ENCODE measurements at places on chromosomes 12 and 14.

DNA sequence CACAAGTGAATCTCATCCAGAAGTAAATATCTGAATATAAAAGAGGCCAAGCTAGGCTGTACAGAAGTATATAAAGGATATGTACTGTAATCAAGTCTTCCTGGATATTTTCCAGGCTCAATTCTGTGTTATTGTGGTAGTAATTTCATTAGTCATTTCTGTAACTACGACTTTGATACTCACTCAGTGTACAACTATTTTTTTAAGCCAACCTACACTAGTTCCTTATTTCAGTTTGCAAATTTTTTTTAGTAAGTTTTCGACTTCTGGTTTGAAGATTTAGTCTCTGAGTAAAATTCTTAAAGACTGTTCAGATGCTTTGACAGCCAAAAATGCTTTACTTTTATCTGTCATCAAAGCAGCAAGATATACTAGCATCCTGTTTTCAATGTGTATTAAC is 130.8 kb downstream of the CAPZA3 start:
- DNase-seq: no peak

DNA sequence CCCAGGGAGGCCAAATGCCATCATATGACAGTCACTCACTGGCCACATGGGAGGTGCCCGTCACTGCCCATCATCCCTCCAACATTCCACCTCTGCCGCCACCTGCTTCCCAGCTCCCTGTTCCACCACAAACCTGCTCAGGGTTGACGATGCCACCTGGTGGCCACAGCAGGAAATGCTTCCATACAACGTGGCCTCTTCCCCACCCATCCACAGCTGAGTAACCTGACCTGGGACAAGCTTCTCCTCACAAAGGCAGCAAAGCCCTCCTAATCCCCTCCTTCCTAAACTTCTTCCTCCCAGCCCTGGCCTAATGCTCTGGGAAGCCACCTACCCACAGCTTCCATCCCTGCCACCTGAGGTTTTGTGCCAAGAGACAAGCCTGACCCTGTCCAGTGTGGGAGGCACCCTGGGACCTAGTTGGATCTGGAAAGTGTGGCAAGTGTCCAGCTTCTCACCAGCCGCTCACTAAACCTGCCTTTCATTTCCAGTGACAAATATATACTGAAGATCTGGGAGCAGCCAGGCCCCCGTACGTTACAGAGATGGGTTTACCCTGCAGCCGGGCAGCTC is 4.3 kb downstream of the DEGS2 start:
- DNase-seq: peak; percentile 12

DNA sequence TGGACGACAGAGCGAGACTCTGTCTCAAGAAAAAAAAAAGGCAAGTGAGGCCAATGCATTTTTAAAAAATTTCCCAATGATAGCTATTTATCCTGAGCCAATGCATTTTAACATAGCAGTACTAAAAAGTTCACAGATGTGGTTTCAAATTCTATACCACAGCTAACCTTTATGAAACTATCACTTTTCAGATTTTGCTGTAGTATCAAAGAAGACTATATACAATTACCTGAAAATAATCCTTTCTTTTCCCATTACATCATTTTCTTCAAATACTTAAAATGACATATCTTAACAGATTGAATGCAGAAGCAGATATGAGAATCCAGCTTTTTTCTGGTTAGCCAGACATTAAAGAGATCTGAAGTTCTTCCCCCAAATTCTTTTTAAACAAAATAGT is 13.2 kb downstream of the ATF7 start:
- DNase-seq: no peak

DNA sequence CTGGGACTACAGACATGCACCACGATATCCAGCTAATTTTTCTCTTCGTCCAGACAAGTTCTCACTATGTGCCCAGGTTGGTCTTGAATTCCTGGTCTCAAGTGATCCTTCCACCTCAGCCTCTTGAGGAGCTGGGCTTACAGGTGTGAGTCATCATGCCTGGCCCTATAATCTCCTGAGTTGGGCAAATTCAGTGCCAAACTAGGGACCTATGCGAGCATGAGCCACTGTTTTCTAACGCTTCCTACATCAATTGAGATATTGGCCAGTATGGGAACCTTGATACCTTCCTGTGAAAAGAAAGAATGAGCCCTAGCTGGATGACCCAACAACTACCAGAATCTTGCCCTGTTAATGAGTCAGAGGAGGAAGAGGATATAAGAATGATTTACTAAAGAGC is 585.2 kb downstream of the C12orf50 start:
- DNase-seq: peak; percentile 67

DNA sequence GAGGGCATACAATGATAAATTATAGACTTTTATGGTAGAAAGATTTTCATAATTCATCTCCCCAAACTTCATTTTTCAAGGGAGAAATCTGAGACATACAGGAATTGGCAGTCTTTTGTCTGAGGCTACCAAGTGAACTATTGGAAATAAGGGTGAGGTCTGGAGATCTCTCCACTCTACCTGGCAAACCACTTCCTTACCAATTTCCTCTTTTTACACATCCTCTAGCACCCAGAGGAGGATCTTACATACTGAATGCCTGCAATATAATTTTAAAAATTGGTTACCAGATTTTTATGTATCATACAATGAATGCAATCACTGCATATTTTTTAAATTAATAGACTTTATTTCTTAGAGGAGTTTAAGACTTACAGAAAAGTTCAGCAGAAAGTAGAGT is 6.6 kb downstream of the PDE6H start:
- no peak for DNase-seq

- DNase-seq: peak; percentile 56
Observed at GRCh38 chr12:52217223-52217622, 15.8 kb upstream of the KRT7 start.

GRCh38 chr14:76640923-76641395 is 120.3 kb upstream of the VASH1 start:
- DNase-seq: no peak

GRCh38 chr12:113230315-113231234 is 9.3 kb downstream of the TPCN1 start:
- peak; percentile 19 for DNase-seq

DNA sequence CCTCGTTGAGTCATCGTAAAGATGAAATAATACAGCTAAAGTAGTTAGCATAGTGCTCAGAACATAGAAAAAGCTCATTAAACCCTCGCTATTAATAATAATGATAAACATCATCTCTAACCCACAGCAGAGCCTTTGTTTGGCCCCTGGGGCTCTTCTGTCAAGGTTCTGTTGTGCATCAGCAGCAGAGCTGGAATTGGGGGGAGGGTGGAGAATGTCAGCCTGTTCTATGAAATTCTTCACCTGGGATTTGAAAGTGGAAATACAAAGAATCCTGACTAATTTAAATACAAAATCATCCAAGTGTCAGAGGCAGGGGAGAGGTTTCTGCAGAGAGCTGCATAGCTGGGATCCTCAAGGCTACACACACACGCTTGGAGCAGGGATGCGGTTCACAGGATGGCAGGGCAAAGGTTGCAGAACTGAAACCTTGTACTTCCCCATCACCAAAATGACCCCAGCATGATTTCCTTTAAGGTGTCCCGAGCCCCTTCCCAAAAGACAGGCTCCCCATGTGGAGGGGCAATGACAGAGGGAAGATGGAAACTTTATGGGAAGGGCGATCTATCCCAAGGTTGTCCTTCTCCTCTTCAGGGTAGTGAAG is 71.8 kb downstream of the DAD1 start:
- no peak for DNase-seq

DNA sequence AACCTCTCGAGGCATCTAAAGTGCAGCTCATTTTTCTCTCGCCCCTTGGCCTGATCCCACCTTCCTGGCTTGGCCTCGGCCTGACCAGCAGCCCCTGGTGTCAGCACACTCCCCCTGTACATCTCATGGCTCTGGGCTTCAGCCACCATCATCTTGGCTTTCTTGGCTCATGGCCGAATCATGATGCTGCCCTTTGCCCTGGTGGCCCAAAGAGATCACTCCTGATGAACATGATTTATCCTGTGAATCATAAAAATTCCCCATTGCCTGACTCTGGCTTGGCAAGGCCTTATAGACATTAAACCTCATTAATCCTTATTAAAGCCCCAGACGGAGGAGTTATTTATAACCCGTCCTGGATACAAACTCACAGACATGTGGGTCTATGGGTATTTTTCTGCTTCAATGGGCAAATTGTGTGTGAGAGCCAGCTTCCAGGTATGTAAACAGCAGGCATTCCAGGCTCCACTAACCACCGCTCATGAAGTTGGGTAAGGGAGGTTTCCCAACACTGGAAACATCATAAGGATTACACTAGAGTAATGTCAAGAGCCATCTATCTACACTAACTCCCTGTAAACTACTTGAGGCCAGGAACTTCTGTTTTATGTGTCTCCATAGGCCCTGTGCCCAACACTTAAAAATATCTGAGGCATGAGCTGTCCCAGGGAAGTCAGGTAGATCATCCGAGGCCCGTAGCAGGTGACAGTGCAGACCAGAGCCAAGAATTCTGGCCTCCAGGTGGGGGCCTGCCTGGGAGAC is 171.2 kb downstream of the TTC8 start:
- DNase-seq: peak; percentile 85

GRCh38 chr14:37622231-37622923 is 26.9 kb downstream of the TTC6 start:
- no peak for DNase-seq

DNA sequence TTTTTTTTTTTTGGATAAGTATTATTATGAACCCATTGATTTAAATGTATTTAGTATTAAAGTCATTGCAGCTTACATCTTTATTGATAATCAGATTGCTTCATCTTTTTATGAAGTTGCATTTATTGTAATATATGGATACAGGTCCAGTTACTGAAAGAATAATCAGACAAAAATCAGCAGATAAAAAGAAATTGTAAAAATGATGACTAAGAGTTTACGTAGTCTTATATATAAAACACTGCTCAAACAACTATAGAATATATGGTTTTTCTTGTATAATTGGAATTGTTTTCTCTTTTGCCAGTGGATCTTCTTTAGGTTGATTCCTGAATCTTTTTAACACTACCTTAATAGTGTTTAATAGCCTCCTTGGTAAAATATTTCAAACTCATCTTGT is 378.3 kb downstream of the DUSP6 start:
- no peak for DNase-seq

DNA sequence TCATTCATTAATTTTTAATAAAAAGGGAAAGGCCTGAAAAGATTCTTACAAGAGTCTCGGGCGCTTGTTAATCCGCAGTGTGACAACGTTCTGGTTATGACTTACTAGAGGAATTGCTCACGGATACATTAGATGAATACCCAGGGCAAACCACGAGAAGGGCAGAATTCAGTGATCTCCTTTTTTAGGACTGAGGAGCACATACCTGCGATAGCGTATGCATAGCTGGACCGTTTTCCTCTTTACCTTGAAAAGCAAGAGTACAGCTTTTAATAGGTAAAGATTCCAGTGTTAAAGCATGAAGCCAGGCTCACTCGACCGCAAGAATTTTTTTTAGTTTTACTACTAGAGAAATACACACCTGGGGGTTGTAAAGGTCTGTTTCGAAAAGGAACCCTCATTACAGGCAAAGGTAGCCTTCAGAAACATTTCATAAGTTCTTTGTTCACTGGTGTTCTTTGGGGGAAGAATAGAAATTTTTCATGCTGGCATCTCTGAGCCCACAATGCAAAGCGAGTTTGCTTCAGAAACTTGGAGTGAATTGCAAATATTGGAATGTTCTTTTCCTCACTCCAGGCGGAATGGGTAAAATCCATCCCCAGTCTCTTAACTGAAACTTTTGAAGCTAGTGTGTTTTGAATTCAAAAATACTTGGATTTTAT is 953 bp downstream of the MAPK1IP1L start:
- DNase-seq: no peak

DNA sequence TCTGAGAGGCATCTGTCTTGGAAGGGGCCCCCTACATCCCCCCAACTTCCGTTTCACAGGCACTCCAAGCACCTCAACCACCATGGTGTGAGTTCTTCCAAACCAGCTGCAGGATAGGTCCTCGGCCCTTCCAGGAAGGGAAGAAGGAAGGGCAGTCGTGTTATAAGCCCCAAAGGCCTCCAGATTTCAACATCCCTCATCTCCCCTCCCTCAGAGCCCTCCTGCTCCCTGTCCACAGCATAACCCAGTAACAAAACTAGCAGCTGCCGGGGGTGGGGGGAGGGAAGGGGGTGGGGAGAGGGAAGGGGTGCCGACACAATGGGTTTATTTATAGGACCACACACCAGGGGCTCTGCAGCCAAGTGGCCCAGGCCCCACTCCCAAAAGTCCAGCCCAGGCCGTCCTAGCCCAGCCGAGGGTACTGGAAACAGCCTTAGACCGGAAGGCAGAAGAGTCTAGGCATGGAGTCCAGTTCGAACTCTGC is 18.3 kb downstream of the NCKAP5L start:
- no peak for DNase-seq

- no peak for DNase-seq
Observed at GRCh38 chr12:109671502-109671901, 42.1 kb upstream of the FAM222A start.

DNA sequence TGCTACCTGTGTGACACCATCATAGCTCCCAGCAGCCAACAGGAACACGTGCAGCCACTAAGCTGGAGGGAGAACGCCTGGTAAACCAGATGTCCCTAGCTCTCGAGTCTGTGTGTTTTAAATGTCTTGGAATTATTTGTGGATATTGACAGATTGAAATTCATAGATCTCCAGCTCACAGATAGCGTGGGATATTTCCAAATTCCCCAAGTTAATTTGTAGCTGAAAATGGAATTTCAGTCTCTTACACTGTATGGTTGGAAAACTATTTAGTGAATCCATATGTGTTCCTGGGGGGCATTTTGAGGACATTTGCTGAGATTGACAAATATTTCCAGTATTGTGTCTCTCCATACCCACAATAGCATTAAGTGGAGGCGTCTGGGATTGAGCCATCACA is 618.6 kb upstream of the TMEM132C start:
- DNase-seq: no peak

DNA sequence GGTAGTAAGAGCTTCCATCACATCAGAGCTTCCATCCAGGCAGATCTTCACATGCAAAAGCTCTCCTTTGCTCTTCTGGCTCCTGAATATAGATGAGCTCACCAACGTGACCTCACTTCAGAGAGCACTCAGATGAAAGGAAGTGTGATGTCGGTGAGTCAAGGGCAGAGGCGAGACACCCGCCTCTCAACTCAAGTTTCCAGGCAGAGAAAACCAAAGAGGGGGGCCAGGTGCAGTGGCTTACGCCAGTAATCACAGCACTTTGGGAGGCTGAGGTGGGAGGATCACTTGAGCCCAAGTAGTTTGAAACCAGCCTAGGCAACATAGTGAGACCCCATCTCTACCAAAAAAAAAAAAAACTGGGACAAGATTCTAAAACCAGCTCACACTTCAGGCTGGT is 126.9 kb downstream of the DUSP6 start:
- no peak for DNase-seq

GRCh38 chr14:36070031-36070719 is 106.3 kb downstream of the PTCSC3 start:
- DNase-seq: peak; percentile 55

- no peak for DNase-seq
Observed at GRCh38 chr14:95679148-95679815, 6.9 kb upstream of the TCL1B start.
